Ovary (tissue), 10 donors: ENCODE measurements at places on chromosomes 12 and 14.

DNA sequence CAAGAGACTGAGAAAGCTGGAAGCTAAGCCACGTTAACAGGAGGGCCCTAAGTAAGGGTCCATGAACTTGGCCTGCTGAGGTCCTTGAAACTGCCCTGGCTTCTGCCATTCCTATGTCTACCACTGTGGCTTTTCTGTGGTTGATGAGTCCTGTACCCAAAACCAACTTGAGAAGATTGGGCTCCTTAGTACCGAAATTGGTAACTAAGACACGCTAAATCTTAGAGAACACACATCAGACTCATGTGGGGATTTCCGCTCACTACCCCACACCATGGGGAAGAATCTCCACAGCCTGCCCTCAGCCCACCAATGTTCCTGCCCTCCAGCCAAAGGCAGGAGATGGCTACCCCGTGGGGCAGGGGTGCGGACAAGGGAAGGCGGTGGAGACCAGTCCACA, 232.9 kb downstream of the SPTSSA start:
- DNase-seq: no peak

DNA sequence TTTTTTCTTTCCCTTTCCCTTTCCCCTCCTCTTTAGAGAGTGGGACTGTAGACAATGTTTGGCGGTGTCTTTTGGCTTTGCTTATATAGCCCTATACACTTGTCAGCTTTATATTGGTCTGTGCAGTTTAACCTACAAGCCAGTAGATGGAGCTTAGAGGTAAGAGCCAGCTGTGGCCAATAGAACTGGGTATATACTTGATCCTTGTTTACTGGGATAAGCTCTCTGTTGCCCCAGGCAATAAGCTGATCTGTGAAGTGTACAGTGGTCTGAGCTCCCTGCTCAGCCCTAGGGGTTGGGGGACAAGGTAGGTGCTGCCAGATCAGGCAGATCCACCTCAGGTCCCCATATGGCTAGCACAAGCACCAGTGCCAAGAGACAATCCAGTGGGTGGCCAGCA, 434.1 kb downstream of the NOVA1 start:
- no peak for DNase-seq

DNA sequence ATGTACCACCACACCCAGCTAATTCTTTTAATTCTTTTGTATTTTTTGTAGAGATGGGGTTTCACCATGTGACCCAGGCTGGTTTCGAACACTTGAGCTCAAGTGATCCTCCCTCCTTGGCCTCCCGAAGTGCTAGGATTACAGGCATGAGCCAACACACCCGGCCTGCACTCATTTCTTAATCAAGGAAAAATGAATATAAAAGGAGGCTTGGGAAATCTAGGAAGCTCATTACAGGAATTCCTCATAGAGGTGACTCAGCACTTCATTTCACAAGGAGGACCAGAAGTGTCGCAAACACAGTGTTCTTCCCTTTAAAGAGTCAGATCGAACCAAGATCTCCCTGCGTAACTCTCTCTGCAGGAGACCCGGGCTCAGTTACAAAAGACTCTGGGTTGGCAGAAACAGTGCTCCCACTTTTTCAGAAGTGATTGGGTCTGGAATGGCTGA, 30.3 kb downstream of the NFKBIA start:
- no peak for DNase-seq

DNA sequence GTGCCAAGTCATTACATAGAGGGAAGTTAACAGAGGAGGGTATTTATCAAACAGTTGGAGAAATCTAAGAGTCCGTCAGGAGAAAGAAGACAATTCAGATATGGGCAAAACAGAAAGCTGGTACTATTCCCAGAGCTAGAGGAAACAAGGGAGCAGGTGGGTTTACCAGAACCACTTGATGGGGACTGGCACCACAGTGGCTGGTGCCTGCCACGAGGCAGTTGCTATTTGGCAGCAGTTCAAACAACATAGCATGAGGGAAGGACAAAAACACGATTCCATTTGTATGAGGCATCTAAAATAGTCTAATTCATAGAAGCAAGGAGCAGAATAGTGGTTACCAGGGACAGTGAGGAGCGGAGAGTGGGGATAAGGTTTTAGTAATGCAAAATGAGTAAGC, 24.6 kb upstream of the KLRD1 start:
- DNase-seq: no peak

DNA sequence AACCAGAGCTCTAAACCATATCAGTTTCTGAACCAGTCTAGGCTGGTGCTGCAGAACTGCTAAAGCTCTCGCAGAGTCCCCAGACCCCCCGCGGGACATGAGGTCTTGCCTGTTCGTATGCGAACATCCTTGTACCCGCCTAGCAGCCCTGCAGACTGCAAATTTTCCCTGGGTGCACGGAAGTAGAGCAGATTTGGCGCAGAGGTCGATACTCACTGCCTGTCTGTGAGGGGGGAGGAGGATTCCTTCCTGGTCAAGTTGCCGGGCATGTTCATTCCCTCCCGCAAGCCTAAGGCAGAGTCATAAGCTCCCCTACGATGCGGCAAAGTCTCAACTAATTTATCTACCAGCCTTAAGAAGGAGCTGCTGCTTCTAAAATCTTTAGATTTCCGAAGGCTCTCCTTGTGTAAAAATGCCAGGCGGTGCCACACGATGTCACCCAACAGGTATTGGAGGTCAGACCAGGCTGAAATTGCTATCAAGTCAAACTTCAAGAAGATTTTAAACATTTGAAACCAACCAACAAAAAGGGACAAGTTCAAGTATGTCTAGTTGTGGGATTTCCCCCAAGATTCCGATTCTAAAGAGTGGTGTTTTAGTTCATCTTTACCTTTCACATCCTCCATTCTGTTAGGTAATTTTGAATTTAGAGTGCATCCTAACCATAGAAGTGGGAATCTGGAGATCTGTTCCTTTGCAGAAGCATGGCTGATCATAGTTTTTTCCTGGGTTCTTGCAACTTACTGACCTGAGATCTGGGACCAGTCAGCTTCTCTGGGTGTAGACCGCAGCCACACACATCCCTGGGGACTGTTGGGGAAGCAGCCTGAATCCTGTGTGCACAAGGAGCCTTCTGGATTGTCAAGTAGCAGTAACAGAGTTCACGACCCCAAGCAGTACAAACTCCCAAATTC, 1.6 kb upstream of the PAX9 start:
- DNase-seq: no peak

GRCh38 chr12:7229741-7230140, 40.3 kb downstream of the PEX5 start:
- no peak for DNase-seq

GRCh38 chr12:110575326-110575725, 7.8 kb downstream of the PPTC7 start:
- no peak for DNase-seq

DNA sequence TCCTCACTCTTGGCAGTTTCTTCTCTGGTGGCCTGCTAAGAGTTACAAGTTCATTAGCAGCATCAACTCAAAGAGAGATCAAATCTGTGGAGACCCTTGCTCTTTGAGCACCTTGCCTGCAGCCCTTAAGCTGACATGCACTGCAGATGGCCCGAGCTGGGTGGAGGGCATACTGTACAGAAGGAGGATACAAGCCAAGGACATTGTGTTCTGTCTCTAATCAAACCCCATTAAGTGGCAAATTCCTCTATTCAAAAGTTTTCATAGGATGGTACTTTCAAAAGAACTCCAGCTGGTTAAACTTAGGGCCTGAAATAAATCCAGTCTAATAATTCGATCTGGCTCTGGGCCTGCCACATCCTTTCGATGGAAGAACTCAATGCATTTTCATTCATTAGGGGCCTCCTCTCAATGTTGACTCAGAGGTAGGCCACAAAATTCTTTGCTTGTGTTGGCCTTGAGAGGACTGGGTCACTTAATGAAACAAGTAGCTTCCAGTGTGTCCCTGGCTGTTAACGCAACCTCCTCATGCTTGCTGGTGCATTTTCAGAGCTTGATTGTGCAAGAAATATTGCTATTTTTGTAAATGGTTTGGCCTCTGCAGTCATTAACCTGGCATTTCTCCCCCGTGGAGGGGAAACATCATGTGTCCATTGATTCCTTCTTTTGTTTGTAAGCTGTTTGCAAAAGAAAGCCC, 318.2 kb downstream of the NUAK1 start:
- peak; percentile 65 for DNase-seq

DNA sequence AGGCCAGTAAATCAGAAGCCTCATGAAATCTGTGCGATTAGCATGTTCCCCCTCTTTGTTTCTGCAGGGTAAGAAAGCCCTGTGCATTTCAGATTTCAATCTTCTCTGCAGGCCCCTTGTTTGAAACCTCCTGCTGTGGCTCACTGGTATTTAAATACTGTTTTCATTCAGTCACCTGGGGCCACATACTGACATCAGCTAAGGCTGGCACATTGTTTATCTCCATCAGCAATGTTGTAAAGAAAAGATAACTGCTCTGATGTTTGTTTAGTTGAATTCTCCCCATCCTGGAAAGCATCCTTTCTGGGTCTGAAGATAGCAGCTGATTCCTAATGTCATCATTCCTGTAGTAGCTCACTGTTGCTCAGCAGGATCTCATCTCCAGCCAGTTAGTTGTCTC, 554.9 kb downstream of the NRXN3 start:
- DNase-seq: no peak

DNA sequence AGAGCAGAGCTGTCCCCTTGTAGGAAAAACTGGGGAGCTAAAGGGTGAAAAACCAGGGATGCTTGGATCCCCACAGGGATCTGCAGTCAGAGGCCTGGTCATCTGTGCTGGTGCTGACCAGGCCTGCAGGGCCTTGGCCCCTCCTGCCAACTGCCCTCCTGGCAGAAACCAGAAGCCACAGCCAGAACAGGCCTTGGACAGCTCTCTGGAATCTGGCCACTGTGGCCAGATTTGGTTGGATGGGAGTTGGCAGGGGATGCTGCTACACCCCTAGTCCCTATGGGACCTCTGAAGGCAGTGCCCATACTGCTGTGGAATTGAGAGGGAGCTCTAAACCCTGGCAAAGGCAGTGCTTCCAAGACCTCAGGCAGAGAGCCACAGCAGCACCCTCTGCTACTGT, 9.2 kb upstream of the GPX2 start:
- DNase-seq: no peak
